AG04449 (cell line): ENCODE measurements at places on chromosomes 6 and 20.

DNA sequence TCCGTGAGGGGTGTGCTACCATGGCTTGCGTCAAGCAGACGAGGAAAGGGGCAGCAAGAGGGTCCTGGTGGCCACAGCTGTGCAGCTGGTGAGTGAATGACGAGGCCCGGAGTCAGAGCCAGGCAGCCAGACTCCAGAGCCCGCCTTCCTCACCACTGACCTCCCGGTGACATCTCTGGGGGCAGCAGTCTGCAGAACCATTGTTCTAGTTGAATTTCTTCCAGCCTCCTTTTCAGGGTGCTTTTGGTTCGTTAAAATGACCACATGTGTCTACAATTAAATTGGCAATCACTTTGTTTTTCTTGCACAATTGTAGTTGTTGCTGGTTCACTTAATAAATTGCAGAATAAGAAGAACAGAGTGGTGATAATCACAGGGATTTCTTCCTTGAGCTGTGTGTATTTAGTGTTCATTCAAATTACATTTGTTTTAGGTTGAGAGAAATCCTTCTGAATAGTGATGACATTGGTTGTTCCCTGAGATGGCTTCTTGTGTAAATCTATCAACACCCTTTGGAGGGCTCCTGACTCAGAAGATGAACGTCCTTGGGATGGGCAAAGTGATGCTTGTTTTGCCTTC, 96.4 kb downstream of the TULP4 start:
- no peak for DNase-seq

- no peak for DNase-seq
Measured at GRCh38 chr6:10425975-10426780, 11.3 kb upstream of the TFAP2A start.

DNA sequence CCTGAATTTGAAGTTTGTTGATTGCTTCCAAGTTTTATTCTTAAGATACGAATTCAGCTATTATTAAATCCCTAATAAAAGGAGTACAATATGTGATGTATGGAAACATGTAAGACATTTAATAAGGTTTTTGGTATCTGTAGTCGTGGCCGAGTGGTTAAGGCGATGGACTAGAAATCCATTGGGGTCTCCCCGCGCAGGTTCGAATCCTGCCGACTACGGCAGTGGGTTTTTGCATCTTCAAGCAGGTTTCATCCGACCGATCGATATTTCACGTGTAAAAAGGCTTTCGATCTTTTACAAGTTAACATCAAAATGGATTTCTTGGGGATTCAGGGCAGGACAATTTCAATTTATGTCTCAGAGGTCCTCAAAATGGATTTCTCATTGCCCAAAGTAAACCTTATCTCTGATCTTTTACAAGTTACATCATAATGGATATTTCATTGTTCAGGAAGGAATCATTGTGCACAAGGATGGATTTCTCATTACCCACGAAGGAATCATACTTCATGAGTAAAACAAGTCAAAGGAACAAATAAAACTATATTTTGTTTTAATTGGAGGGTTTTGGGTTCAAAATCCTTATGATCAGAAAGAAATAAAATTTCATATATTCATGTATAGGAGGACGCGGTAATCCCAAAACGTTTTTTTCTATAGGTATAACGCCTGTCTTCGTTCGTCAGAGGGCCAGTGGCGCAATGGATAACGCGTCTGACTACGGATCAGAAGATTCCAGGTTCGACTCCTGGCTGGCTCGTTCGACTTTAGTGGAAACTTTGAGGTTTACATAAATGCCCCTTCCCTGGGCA, 37.3 kb upstream of the BTN3A2 start:
- no peak for DNase-seq

GRCh38 chr6:136524339-136524935, 25.8 kb downstream of the MAP7 start:
- DNase-seq, result no peak

DNA sequence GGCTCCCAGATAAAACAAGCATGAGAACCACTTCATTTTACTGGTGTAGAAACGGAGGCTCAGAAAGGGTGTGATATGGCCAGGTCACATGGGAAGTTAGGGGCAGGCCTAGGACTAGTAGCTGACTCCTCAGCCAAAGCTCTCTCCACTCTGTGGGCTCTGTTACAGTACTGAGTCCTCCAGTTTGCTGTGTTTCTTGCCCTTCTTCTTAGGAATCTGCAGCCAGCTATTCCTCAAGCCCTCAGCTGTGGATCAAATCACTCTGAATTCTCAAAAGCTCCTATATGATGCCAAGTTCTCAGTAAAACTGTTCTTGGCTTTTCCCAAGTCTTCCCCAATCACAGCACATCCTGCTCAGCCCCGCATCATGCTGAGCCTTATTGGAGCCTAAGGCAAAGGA, 42.5 kb upstream of the ADGRF1 start:
- DNase-seq, result no peak

DNA sequence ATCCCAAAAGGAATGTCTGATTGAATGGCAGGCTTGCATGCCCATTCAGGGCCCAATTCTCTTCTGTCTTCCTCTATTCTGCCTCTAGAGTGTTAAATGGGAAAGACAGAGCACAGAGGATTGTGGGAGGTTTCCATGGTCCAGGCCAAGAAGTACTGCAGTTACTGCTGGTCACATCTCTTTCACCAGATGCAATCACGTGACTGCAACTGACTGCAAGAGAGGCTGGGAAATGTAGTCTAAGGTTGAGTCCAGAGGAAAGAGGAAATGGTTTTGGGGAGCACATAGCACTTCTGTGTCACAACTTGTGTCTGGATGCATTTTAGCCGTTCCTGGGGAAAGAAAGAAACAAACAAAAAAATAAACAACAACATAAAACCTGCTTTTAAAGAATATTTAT, 336.4 kb upstream of the BTBD3 start:
- no peak for DNase-seq

DNA sequence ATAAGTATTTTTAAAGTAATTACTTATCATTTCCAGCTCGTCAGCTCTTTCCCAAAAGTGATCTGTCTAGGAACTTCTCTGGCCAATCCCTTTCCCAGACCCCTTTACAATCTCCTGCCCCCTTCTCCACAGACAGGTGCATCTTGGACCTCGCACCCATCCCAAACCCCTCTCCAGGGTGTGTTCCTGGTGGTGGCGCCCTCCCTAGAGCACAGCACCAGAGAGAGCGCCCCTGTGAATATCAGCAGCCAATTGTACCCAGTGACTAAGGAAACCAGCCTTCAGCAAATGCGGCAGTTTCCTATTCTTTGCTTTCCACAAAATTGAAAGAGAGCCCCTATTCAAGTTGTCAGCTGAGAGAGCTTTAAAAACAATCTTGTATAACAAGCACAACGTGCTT, 157.7 kb downstream of the RNASET2 start:
- no peak for DNase-seq

DNA sequence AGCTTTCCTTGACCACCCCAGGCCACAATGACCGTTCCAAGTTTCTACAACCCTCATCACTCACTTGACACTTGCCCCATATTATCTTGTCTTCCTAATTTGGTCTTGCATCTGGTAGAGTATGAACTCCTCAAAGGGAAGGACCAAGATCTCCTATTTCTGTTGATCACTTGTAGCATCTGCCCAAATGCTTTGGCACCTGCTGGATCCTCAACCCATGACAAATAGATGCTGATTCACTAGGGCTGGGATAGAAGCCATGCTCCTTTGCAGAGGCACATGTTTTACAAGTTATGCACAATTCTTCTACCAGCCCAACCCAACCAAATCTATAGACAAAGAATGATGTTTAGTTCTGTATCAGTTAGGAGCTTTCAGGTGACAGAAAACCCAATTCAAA, 110.7 kb downstream of the UNC5CL start:
- DNase-seq, result no peak
